ENCODE measurements at places on chromosomes 12 and 14. TPM values are rescaled to one million over a fixed set of nuclear protein-coding genes. Genes with fewer than 3 reads are reported as not detected.

Gene COA8
- total RNA-seq = 22.3 TPM

Gene FGD4
- total RNA-seq = 35.3 TPM

Gene NELL2
- not detected for total RNA-seq

Gene DHRS2
- total RNA-seq = 0.89 TPM

Gene SLC15A5
- total RNA-seq = not detected

Gene SGPP1
- total RNA-seq = 25.3 TPM

Gene ARMH4
- 0.27 TPM for total RNA-seq

GRCh38 chr14:75800792-75801191 lies 139.7 kb downstream of the TTLL5 start:
- no peak for DNase-seq

- peak; percentile 67 for DNase-seq
These were observed 15.7 kb downstream of the SIVA1 start for GRCh38 chr14:104768437-104769323.

- DNase-seq = no peak
These were observed 330.2 kb downstream of the ZFP36L1 start for GRCh38 chr14:68462683-68463082.

- peak; percentile 43 for DNase-seq
These were observed 10.5 kb downstream of the NTF3 start for GRCh38 chr12:5442251-5443006.

- DNase-seq = no peak
These were observed 67.5 kb downstream of the TMX1 start for GRCh38 chr14:51307551-51307950.

GRCh38 chr14:59422069-59422881 lies 42.9 kb downstream of the GPR135 start:
- DNase-seq = no peak

DNA sequence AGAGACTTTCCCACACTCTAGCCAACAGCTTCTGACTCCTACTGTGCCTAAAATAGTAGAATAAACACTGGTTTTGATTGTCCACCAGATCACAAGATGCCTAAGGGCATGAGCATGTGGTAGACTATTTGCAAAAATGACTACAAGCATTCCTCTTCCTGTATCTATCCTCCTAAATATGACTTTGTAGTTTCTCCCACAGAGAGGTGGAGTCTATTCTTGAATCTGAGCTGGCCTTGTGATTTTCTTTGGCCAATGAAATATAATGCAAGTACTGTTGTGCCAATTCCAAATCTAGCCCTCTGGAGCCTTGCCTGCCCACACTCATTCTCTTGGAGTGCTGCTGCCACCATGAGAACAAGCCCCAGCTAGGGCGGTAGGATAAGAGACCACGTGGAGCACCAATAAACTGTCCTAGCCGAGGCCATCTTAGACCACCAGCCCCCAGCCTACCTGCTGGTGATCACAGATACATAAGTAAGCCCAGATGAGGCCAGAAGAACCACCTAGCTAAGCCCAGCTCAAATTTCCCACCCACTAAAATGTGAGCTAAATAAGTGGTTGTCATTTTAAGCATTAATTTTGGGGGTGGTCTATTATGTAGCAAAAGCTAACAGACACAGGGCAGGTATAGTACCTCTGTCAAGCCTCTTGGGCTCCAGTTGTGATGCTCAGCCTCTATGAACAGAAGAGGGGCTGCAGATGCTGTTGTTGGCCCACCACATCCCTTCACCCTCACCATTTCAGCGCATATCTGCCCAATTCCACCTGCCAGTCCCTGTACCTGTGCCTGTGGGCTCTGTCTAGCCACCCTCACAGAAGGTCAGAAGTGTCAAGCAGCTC lies 17.9 kb downstream of the ZFP36L1 start:
- peak; percentile 90 for DNase-seq

GRCh38 chr12:105256011-105256410 lies 20.0 kb upstream of the APPL2 start:
- DNase-seq = no peak

DNA sequence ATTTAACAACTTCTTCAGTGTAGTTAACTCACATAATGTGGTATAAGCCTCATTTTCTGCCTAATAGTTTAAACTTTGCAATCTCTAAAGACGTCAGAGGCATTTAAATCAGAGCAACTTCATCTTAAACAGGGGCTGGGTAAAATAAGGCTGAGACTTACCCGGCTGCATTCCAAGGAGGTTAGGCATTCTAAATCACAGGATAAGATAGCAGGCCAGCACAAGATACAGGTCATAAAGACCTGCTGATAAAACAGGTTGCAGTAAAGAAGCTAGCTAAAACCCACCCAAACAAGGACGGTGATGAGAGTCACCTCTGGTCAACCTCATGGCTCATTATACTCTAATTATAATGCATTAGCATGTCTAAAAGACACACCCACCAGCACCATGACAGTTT lies 115.6 kb upstream of the PKP2 start:
- DNase-seq = peak; percentile 50

DNA sequence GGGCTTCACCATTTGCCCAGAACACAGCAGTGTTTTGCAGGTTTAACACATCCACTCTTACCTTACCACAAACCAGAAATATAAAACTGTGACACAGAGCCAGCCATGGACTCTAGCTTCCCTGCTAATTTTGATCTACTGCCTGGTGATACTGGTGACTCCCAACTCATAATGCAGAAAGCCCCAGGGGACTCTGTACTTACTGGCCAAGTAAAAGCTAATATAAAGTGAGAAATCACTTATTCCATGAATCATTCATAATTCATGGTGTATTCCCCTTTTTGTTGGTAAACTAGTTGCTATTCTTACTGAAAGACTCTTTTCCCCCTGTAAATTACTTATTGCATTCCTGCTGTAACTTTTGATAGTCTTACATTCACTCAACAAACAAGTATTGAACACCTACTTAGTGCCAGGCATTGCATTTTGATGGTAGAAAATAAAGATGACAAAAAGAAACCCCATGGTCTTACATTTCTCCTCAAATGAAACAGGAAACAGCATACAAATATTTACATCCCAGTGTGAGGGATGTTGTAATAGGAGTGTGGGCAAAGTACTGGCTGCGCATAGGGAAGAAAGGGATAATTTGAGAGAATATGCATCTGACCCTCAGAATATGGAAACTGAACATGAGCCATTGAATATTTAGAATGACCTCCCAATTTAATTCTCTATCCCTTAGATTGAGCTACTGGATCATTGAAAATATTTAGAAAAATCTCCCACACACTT lies 279.6 kb downstream of the PDZRN4 start:
- no peak for DNase-seq

DNA sequence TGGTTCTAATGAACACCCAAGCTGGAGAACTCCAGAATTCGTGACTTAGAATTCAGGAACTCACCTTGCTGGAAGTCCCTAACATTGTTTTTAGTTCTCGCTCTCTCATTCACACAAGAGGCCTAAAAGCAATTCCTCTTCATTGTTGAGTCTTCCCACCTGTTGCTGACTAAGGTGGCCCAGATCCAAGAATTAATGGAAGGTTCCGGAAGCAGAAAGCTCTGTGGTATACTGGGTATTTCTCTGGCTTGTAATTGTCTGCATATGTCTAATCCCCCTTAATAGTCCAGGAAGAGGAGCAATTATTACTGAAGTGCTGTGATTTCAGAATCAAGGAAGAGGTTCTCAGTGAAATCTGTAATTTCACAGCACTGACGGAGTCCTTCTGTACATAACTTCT lies 31.4 kb downstream of the TMEM233 start:
- peak; percentile 29 for DNase-seq

GRCh38 chr14:100108840-100109593 lies 43.8 kb downstream of the EVL start:
- no peak for DNase-seq

DNA sequence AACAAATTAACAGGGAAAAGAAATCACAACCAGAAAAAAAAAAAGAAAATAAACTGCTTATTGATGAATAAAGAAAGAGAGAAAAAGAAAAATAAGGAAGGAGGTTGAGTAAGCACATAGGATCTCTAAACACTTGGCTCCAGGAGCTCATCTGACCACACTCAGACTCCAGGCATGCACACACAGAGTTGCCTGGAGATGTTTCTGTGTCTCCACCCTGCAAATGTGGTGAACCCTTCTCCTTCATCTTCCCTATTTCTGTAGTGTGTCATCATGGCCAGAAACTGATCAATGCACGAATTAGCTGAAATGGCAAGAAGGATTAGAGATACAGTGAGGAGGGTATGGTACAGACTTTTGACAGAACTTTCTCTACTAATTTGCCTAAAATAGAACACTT lies 20.2 kb downstream of the OR4N2 start:
- DNase-seq = no peak

GRCh38 chr14:69129264-69129880 lies 23.5 kb downstream of the DCAF5 start:
- DNase-seq = peak; percentile 67

GRCh38 chr12:33718631-33719030 lies 279.0 kb upstream of the SYT10 start:
- no peak for DNase-seq

DNA sequence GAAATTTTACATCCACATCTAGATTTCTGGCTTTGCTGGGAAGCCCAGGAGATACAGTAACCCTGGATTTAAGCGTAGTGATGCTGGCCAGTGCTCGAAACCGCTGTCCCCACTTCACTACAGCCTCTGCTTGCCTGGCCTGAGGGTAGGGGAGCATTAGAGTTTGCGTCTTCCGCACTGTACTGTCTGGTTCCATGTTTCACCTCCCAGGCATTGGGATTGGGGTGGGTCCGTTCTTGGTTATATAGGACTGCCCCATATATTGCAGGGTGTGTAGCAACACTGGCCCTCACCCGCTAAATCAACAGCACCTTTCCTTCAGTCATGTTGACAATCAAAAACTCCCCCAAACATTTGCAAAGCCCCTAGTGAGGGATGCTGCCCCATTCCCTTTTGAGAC lies 240.8 kb downstream of the ZFP36L1 start:
- no peak for DNase-seq

- peak; percentile 91 for DNase-seq
These were observed 132.6 kb upstream of the MAP1LC3B2 start for GRCh38 chr12:116426391-116427136.

- no peak for DNase-seq
These were observed 171.9 kb downstream of the RGS6 start for GRCh38 chr14:72104011-72104613.

- peak; percentile 55 for DNase-seq
These were observed 2.3 kb upstream of the HSPB8 start for GRCh38 chr12:119176267-119177055.

All from mammary epithelial cell (primary cell).